ENCODE measurements at places on chromosomes 13 and 19.

DNA sequence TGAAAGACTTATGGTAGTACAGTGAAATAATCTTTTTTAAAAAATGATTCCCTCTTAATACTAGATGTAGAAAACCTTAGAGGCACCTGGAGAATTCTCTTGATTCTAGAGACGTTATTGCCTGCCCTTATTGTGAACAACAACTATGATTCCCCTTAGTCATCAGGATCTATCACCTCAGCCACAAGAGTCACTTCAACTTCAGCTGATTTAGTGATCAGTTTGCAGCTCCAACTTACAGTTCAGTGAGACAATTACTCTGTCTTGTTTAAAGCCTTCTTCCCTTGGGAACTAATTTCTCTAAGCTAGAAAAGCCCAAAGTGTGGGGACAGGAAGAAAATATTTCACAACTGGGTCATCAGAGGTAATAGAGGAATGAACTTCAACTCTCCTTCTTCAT, 254.3 kb upstream of the SLITRK1 start:
- no peak for DNase-seq

DNA sequence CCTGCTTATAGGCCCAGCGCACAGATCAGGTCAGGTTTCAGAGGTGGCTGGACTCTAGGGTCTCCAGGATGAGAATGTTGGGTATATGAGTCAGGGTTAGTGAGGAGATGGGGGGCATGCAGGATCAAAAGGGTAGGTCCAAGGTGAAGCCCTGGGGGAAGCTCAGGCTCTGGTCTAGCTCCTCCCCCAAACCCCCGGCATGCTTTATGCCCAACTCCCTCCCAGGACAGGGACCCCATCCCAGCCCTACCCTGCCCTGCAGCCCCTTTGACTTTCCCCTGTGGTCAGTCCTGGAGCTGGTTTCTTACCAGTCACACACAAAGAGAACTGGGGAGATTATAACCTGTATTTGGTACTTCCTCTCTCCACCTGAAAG, 9.8 kb upstream of the CEACAM18 start:
- no peak for DNase-seq

DNA sequence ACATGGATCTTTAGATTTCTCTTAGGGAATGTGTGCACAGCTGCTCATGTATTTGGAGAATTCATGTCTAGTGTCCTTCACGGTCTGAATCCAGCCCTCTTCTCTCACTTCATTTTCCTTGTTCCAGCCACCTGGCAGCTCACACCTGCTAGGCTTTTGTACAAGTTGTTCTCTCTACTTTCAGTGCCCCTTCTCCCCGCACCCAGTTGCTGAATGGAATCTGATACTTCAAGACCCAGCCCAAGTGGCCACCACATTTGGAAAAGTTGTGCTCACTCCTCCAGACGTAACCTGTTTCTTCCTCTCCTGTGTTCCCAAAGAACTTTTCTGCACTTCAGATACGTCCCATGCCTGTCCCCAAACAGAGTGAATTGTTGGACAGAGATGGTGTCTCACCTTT, 235.6 kb downstream of the SHISA2 start:
- DNase-seq: no peak

- DNase-seq: no peak
Measured at GRCh38 chr19:19259741-19260140, 13.4 kb downstream of the TM6SF2 start.
